Sciatic nerve (tissue), 2 donors: ENCODE measurements at places on chromosomes 12 and 14.

DNA sequence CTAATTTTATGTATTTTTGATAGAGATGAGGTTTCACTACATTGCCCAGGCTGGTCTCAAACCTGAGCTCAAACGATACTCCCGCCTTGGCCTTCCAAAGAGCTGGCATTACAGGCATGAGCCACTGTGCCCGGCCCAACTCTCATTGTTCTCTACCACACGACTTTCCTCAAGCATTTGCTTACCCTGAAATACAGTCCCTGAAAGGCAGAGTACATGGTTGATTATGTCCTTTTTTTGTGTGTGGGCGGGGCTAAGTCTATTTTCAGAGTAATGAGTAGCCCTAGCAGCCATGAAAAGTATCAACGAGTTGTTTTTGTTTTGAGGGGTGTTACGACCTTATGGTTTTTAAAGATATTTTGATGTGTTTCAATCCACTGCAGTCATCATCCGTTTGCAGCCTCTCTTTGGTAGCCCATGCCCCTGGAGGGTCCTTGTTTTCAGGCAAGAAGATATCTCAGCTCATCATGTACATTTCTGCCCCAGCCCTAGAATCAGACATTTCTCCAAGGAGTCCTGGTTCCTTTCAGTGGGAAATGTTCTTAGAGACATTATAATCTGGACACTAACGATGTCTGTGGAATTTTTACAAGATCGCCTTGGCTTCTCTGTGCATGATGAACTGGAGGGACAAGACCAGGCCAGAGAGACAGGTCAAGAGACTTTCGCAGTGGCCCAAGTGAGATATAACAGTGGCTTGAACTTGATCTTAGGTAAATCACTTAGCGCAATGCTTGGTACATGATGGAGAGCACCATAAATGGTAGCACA lies 8.7 kb downstream of the ACACB start:
- DNase-seq = peak; percentile 38

DNA sequence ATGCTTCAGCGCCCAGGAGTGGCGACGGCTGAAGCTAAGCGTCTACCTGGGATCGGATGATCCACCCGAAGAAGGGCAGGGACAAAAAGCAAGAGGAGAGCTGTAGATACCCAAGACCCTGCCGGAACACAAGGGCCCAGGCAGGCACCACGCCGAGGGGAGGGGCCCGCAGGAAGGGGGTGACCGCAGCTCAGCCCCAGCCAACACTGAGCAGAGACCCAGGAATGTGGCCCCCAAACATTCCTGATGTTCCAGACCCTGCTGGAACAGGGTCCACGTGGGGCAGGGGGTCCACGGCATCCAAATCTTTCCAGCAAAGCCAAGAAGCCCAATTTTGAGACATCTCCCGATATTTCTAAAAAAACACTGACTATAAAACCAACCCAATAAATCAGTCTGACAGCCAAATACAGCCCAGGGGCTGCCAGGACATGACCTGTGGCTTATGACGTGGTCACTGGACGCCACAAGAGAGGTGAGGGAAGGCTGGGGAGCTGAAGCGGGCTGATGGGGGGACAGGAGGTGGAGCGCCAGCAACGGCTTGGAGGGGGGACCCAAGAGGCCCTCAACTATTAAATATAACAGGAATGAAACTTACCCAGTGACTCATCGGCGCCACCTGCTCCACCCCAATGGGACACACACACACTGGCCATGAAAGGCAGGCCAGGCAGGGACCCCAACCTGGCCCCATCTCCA lies 58.9 kb downstream of the NCOR2 start:
- DNase-seq = no peak

- DNase-seq = no peak
Measured at GRCh38 chr14:61099216-61099835, 118.3 kb downstream of the SLC38A6 start.

DNA sequence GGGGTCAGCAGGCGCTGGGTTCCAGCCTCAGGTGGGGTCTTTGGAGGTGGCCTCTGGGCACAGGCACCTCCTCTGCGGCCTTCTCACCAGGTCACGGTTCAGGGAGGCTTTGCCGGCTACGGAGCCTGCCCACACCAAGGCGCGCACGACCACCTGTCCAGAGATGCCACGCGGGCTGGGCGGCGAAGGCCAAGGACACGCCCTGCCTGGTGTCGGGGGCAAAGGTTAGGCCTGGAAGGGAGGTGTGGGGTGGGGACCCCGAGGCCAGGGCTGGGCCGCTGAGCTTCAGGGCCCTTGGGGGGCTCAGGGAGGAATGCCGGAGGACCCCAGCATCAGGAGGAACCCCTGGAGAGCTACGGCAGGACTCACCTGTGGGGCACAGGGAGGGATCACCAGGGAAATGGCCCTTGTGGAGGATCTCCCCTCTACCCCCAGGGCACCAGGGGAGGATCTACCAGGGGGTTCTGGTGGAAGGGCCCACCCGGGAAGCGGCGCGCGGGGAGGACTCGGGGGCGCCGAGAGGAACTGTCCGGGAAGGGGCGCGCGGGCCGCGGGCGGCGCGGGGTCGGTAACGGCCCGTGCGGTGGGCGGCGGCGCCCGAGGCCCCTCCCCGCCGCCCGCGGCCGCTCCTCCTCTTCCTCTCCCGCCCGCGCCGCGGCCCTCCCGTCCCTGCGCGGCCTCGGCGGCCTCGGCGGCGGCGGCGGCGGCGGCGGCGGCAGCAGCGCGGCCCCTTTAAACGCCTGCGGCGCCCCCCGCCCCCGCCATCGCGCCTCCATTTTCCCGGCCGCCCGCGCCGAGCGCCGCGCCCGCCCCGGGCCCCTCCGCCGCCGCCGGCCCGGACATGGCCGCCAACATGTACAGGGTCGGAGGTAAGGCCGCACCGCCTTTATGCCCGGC lies at the start of gene MTA1:
Gene MTA1 (plus strand): TSS at position 633 of the 897 bp plus-strand sequence. CDS start 209 bp downstream, at position 842.
- DNase-seq = no peak

DNA sequence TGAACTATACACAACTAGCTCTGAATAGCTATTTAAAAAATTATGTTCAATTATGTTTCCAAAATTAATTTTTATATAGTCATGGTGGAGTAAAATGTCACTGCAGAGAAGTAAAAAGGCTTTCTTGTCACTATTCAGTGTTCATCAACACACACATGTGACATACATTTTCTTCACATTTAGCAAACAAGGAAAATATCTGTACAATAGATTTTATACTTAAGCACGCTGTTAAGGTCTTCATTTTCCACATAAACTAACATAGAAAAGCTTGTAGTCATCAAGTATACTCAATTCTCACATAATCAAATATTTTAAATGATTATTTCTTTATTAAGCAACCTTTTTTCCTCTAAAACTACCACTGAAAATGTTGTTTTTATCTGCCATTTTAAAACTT lies 141.2 kb upstream of the DIO2 start:
- no peak for DNase-seq

DNA sequence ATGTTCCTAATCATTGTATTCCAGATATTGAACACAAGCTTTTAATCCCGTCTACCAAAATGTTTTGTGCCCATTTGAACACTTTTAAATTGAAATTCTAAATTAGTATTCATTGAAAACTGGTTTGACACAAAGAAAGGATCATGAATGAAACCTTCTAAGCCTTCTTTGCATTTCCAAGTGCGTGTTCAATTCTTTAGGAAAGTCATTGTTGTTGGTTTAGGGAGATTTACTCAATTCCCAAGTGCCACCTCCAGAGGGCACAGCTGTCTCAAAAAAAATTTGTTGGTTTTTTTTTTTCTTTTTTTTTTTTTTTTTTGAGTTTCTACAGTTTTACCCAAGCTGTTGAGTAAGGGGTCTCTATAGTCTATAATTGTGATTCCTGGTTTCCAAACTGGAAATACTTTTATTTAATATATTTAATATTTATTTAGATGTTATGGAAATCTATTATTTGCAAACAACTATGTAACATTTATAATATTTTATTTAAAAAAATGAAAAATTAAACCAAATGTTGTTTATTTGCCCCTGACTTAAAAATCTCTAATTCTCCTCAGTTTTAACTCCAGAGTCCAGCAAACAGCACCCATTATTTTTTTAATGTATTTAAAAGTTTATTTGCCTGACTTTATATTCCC lies 79.9 kb downstream of the NEDD1 start:
- DNase-seq = no peak

DNA sequence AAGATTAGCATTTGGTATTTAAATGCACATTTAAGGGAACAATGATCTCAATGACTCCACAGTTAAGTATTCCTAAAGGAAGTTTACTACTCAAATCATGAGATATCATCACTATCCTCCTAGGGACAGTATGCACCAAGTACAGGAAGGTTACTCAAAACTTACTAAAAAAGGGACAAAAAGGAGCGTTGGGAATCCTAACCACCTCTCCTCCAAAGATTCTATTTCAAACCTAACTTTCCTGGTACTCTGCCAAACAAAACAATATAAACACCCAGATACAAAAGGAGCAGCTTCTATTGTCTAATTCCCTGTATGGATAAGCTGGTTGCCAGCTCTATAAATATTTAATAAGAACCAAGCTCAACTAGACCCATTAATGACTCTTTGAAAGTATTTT lies 377.7 kb downstream of the NUAK1 start:
- no peak for DNase-seq

GRCh38 chr12:113359133-113359938 lies 949 bp downstream of the PLBD2 start:
- peak; percentile 67 for DNase-seq

DNA sequence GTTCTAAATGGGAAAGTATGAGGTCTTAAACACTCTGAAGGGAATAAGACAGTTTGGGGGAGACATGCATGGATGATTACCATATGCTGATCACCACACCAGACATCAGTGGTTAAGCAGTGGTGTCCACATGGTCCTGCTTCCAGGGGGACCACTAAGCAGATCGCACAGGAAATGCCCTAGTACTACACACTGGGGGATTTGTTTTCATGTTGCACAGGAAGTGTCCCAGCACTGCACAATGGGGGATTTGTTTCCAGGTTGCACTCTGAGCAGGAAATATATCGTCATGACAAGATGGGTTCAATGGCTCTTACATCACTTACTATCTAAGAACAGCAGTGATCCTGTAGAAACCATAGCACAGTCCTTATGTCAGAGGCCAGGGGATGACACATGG lies 245.5 kb downstream of the BCL11B start:
- DNase-seq = no peak

GRCh38 chr12:131101006-131101405 lies 147.3 kb downstream of the ADGRD1 start:
- DNase-seq = peak; percentile 58

GRCh38 chr12:69056743-69057515 lies 124.0 kb upstream of the CPM start:
- DNase-seq = no peak

GRCh38 chr12:62345667-62346066 lies 85.5 kb downstream of the USP15 start:
- no peak for DNase-seq

- DNase-seq = peak; percentile 96
Measured at GRCh38 chr14:80941241-80942185, at the start of gene CEP128. Gene CEP128, minus strand, starts transcription at chr14:80941738.

DNA sequence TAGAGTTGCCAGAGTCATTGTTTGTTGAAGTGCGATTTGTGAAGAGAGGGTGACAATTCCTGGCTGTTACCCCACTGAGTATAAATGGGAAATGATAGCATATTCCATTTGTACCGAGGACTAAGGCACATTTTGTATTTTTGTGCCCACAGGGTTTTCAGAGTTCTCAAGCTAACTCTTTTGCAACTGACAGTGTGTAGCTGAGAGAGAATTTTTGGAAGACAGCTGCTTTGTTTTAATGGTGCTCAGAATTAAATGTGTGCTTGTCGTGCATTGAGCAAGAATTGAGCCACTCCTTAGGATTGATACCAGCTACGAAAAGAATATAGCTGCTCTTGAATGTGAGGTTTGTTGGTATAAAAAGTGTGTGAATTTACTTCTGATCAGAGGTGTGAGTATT lies 21.7 kb downstream of the ANKRD13A start:
- no peak for DNase-seq

DNA sequence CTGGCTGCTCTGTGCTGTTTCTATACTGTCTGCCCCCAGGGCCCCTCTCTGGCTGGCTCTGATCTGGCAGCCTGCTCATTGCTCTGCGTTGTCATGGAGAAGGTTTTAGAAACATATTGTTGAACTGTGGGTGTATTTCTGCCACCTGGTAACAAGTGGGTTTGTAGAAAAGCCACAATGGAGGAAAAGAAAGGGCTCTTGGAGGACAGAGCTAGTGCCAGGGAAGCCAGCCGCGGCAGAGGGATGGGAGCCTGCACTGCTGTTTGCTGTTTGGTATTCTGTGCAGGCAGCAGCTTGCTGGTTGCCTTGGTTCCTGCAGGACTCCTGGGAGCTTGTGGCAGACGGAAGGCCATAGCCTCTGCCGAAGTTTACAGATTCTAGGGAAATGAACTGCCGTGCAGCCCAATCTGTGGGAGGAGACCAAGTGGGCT lies 15.1 kb downstream of the CCDC177 start:
- DNase-seq = no peak

GRCh38 chr12:87820524-87821202 lies 208.5 kb downstream of the C12orf50 start:
- DNase-seq = no peak

- DNase-seq = no peak
Measured at GRCh38 chr12:12925388-12925787, 26.6 kb downstream of the GPRC5D start.

- no peak for DNase-seq
Measured at GRCh38 chr14:75851574-75851866, 130.3 kb downstream of the TGFB3 start.

- DNase-seq = no peak
Measured at GRCh38 chr14:81710232-81710845, 176.7 kb upstream of the SEL1L start.

DNA sequence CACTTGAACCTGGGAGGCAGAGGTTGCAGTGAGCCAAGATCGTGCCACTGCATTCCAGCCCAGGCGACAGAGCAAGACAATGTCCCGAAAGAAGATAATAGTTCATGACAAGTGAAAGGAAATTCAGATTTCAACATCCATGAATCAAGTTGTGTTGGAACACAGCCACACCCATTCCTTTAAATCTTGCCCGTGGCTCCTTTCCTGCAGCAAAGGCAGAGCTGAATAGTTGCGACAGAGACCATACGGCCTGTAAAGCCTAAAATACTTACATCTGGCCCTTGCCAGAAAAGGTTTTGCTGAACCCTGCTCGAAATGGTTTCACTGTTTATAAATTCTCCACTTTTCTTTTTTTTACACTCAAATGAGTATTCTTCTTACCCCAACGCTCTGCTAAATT lies 17.7 kb upstream of the ITPK1 start:
- DNase-seq = no peak

DNA sequence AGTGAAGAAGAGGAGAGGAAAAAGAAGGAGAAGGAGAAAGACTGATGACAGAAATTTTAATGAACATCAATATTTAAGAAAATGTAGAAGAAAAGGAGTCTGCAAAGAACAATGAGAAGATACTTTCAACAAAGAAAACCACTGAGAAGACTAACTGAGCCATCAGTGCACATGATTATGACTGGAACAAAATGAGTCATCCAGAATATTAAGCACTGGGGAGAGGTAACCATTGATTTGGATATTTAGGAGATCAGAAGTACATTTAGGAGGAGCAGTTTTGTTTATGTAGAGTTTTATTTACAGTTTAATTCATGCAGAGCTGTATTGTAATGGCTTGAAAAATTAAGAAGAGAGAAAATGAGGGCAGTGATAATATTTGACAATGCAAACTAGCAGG lies 159.1 kb downstream of the C12orf50 start:
- DNase-seq = no peak

- no peak for DNase-seq
Measured at GRCh38 chr14:37588956-37589714, 5.9 kb downstream of the FOXA1 start.

GRCh38 chr12:78269620-78270019 lies 438.9 kb downstream of the NAV3 start:
- DNase-seq = no peak

- DNase-seq = peak; percentile 100
Measured at GRCh38 chr12:108514973-108515814, at the start of gene FICD. Gene FICD, plus strand, starts transcription at chr12:108515277. Its CDS starts 1,696 bp downstream, at chr12:108516973.

GRCh38 chr12:2003676-2004112 lies 563 bp downstream of the DCP1B start:
- DNase-seq = no peak
